ENCODE measurements at places on chromosomes 6 and 20.

DNA sequence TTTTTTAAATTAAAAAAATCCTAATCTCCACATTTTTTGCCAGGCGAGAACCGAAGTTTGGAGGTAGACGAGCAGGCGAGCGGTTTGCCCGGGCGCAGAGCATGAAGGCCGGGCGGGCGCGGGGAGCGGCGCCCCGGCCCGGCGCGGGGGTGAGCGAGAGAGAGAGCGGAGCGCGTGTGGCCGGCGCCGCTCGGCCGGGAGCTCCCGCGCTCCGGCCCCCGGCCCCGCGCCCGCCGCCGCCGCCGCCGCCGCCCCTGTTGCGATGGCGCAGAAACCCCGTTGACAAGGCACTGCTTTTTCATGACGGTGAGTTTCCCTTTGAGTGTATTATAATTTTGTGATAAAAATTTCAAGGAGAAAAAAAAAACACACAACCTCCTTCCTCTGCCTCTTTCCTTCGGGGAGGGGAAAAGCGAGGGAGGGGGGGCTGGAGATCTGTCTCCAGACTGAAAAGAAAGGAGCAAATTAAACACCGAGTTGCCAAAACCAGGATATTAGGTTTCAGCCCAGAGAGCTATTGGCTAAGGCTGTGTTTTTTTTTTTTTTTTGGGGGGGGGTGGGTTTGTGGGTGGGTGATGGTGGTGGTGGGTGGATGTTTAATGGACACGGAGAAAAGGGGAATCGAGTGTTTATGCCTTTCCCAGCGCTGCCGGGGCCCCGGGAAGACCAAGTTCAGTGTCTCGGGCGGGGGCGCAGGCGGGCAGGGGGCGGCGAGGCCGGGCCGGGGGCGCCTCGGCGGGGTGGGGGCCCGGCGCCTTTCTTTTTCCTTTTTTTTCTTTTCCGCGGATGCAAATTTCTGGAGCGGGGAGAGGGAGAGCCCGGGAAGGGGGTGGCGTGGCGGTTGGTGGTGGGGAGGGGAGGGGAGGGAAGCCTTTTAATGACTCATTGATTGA is at the start of gene BICRAL:
BICRAL (plus strand) TSS at position 257 of the 893 bp plus-strand sequence. CDS start 39,971 bp downstream, outside the sequence.
- DNase-seq: no peak

DNA sequence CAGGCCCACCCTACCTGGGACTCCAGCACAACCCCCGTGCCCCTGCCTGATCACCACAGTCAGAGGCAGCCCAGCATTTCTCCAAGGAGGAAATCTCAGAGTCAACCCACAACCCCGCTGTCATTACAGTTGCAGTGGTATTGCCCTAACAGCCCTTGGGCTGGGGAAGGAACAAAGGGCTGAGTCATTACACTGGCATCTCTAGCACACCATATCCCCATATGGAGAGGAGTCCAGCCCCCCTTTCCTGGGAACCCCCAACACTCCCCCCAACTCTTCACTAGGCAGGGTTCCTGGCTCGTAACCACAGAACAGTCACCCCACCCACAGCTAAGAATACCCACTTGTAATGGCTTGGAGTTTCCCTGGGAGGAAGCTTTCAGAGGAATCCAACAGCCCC is 149.4 kb upstream of the OGFRL1 start:
- DNase-seq: no peak

GRCh38 chr20:50967586-50967985 is 9.0 kb downstream of the MOCS3 start:
- DNase-seq: no peak

DNA sequence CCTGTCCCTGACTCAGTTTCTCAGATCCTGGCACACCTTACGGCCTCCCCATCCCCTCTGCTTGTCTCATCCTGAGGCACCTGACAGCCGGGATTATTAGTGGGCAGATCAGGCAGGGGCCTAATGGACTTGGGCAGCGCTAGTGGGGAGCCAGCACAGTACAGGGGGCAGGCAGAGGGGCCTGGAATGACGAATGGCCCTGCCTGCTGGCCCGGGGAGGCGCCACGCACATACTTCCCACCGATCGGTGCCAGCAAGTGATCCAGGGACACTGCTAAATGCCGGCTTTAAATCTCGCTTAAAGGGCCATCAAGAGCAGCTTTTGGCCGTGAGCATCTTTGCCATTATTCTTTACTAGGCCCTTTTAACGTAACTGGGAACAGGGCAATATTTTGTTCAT is 188.4 kb downstream of the DHX35 start:
- no peak for DNase-seq

DNA sequence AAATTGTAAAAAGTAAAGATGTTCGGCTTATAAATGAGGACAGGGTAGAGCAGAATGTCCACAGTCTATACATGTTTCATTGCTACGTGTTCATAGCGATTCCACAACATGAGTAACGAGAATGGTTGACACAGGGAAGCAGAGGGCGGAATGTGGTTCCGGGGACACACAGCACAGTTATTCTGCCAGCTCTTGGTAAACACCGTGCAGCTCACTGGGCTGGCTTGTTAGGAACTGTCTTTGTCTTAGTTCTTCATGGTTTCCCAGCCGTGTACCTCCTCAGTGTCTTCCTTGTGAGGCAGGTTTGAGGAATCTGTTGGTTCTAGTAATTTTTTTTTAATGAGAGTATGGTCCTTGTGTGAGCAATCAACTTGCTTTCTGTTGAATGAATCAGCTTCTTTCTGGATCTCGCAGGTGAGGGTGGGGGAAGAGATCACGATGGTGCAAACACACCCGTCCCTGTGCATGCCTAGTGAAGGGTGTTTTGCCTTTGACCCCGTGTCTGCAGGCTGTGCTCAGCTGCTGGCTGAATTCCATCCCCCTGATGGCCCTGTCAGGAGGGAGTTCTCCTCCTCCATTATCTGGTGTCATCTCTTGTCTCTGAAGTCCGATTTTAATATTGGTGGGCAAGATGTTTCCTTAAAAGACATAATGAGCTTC is 168.2 kb downstream of the SMOC2 start:
- no peak for DNase-seq

- no peak for DNase-seq
These were observed 1.2 kb upstream of the PNPLA1 start for GRCh38 chr6:36268478-36269275.

- DNase-seq: no peak
These were observed 70.0 kb upstream of the CD2AP start for GRCh38 chr6:47407300-47408281.

- no peak for DNase-seq
These were observed 7.0 kb upstream of the RIN2 start for GRCh38 chr20:19750907-19751636.

DNA sequence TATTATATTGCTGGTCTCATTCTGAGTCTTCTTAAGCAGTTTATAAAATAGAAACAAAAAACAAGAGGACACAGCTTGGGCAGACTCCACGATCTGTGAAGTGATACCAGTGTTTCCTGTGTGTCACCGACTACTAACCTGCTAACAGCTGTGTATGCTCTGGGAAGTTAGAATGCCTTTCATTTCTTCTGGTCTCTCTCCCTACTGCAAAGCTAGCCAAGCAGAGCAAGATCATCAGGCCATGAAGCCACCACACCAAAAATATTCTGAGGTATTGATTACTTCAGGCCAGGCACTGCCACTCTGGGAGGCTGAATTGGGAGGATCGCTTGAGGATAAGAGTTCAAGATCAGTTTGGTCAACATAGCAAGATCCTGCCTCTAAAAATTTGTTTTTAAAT is 46.9 kb upstream of the SMIM29 start:
- no peak for DNase-seq

GRCh38 chr6:26122402-26122792 is 35.2 kb downstream of the HFE start:
- DNase-seq: no peak

- DNase-seq: no peak
These were observed at the start of gene DEFB128 for GRCh38 chr20:189611-190010. TSS of gene DEFB128 (minus strand) at chr20:189711. CDS start at chr20:189623, 88 bp downstream.

DNA sequence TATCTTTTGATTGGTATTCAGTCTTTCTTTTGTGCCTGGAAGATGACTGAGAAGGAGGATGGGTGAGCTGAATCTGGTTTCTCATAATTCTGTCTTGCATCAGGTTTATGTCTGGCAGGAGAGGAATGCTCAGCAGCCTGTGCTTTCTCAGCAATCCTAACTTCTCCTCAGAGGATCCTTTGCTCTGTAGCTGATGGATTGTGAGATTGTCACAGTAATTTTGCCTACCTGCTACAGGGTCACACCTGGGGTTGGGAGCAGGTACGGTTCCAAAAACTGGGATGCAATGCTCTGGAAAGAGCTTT is 2.1 kb upstream of the HS3ST5 start:
- no peak for DNase-seq

- DNase-seq: no peak
These were observed 391.5 kb upstream of the MANEA start for GRCh38 chr6:95185874-95186273.

- DNase-seq: no peak
These were observed 50.7 kb downstream of the LRRC1 start for GRCh38 chr6:53845280-53846195.

GRCh38 chr6:151805286-151805840 is 2.1 kb upstream of the ESR1 start:
- DNase-seq: no peak

DNA sequence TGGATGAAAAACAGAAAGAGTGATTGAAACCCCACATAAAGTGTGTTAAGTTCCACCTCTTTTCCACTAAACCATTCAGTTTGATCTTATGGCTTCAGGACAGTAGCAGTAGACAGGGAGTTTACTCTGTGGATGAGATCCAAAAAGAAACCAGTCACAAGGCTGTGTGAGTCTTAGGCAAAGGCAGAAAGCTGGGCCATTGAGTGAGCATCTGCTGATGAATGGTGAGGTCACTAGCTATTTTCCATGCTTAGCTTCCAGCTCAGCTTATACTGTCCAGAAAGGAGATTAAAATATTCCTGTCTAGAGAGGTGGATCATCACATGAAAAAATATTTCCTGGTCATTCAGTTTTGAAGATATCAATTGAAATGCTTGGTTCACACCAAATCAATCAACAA is 1643.9 kb downstream of the HACE1 start:
- DNase-seq: no peak

GRCh38 chr6:12266571-12266970 is 23.6 kb upstream of the EDN1 start:
- DNase-seq: no peak

GRCh38 chr6:43402820-43403219 is 24.5 kb upstream of the ABCC10 start:
- DNase-seq: no peak

DNA sequence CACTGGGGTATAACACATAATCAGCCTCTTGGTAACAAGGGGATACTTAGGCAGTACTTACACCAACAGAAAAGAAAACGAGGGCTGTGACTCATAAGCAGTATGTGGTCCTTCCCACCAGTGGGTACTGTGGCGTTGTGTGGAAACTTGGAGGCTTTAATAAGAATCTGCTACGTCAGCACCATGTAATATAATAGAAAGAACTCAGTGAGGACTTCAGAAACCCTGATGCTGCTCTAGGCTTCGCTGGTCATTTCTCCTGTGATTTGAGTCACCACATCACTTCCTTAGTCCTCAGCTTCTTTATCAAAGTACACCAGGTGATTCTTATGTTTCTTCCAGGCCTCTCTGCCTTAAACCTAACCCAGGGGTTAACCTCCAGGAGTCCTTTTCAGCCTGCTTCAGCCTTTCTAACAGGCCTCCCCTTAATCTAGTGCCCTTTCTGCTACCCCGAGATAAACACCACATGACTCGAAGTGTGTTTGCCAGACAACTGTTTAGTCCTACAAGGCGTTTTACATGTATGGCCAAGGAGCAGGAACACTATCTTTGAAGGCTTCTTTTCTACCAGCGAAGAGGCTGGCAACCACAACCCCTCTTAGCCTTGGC is 68.5 kb downstream of the FYN start:
- peak; percentile 68 for DNase-seq

DNA sequence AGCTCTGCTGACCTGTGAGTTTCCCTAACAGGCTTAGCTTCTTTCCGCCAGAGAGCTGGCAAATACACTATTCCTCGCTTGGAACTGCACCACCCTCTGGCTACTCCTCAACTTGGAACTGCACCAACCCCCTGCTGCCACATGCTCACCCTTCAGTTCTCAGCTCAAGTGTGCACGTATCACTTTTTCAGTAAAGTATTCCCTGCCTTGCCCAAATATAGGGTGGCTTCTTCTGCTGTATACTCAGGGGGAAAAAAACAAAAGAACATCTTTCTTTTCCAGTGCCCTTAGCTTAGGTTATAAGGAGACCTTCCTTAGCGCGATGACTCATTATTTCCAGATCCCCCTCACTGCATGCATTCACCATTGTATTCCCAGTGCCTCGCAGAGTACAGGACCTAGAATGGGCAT is 21.2 kb downstream of the GNAS-AS1 start:
- no peak for DNase-seq

- no peak for DNase-seq
These were observed 166.9 kb upstream of the MCHR2 start for GRCh38 chr6:100160930-100161329.

GRCh38 chr6:54864272-54864671 is 17.7 kb downstream of the FAM83B start:
- DNase-seq: no peak

DNA sequence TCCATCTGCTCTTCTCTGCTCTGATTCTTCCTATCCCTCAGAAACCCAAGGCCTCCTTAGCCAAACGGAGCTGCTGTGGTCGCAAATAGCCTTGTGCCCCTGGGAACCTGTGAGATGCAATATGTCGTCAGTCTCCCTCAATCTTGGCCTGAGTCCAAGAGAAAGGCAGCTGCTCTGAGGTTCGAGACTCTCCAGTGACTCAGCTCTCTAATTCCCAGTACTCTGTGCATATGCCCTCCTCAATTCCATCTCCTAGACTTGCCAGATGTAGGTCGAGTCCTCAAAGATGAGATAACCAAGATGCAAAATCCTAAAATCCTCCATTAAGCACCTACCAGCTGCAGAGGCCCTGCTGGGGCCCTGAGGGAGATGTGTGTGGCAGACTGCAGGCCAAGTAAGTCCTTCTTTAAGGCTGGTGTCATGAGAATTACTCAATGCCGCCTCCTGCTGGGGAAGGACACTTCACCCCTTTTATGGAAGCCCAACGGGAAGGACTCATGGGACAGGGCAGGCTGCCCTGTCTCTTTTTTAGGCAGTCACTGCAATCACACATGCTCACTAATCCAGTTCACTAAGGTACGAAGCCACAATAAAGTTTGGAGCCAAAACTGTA is 28.5 kb downstream of the C6orf15 start:
- no peak for DNase-seq

DNA sequence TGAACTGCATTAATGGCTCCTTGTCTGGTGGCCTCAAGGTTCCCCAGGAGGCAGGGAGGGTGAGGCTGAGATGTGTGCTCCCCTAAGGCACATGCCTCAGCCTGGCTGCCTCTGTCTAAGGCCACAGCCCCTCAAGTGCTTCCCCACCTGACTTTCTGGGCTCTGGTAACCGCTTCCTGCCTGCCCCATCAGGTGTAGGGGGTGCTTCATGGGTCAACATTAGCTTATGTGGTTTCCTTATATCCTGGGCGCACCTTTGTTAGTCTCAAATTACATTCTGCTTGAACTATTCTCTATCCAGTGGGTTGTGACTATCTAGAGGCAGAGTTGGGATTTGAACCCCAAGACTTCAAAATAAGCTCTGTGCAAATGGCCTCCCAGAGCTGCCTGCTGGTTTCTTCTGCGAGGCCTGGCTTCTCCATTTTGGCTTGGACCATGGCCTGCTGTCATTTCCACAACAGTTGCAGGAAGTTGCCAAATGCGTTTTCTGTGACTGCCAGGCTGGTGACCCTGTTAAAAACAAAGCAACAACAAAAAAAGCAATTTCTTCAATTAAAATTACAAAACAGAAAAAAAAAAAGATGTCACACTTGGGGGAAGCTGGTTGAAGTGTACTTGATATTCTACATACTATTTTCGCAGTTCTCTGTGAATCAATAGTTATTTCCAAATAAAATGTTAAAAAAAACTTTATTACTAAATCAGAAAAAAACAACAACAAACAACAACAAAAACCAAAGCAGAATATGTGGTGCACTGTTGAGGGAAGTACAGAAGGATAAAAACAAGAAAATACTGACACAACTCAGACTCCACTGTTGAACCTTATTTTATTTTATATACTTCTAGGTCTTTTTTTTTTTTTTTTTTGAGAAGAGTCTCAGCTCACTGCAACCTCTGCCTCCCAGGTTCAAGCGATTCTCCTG is 20.0 kb upstream of the ZNFX1 start:
- DNase-seq: no peak
